ENCODE measurements at places on chromosomes 5 and 9. TPM values are rescaled to one million over a fixed set of nuclear protein-coding genes. Genes with fewer than 3 reads are reported as not detected.

The DDX4 gene
- total RNA-seq, result not detected

The PCDHA6 gene
- not detected for total RNA-seq

The ANKRD18B gene
- total RNA-seq, result 6.7 TPM

The MYMK gene
- not detected for total RNA-seq

The PTGS1 gene
- 2.1 TPM for total RNA-seq

The FABP6 gene
- 0.75 TPM for total RNA-seq

The SPATA31A3 gene
- total RNA-seq, result not detected

The FGF10 gene
- not detected for total RNA-seq

The ADCY2 gene
- not detected for total RNA-seq

The SHISAL2B gene
- total RNA-seq, result not detected

The IL3 gene
- total RNA-seq, result not detected

The F2RL1 gene
- total RNA-seq, result 265 TPM

All from A549 treated with Mapracorat at 1 μM for 4 hours (cell line).